ENCODE measurements at places on chromosomes 6 and 20.
A peak's percentile ranks its signal among the peaks of the same experiment; 100 is the strongest.

DNA sequence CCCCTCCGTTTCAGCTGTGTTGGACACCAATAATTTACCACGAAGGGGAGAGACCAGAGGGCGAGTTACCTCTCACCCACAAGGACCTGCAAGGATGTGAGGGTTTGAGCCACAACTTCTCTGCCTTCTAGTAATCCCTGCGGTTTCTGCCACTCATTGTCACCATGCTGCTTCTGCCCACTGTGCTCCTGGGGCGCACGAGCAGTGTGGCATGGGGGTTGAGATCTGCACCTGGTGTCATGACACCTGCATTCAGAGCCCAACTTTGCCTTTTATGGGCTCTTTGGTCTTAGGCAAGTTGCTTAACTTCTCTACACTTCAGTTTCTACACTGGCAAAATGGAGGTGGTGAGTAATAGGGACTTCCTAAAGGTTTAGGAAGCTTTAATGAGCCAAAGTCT, 84.9 kb downstream of the SOBP start:
- DNase-seq: no peak

DNA sequence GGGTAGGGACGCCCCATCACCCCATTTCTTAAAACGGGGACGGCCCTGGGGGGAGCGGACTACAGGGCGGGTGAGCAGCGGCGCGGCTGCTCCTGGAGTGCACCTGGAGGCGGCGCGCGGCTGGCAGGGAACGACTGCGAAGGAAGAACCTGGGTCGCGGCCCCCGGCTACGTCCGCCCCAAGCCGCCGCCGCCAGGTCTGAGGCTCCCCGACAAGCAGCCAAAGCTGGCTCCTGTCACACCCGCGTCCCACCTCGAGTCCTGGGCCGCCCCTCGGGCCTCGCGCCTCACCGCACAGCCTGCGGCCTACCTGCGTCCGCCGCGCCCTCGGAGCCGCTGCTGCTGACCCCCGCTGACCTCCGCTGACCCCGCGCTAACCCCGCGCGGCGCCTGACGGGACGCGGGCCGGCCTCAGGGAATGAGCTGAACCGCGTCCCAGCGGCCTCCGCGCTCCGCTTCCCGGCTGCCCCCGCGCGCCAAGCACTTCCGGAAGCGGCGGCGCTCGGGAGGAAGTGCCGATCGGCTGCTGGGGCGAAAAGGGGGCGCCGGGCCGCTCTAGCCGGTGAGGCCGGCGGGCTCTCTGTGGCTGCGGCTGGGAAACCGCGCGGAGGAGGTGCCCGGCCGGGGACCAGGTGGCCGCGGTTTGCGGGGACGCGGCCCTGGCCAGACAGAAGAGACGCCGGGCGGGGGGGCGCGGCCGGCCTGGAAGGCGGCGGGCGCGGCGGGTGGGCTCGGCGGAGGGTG, at the start of the genes ARFRP1 and ZGPAT:
TSS of gene ARFRP1 (minus strand) at position 419 of the 743 bp plus-strand sequence. CDS start 885 bp downstream, outside the sequence.
TSS of gene ZGPAT (plus strand) at position 482 of the 743 bp plus-strand sequence. CDS start 542 bp downstream, outside the sequence.
- no peak for DNase-seq

DNA sequence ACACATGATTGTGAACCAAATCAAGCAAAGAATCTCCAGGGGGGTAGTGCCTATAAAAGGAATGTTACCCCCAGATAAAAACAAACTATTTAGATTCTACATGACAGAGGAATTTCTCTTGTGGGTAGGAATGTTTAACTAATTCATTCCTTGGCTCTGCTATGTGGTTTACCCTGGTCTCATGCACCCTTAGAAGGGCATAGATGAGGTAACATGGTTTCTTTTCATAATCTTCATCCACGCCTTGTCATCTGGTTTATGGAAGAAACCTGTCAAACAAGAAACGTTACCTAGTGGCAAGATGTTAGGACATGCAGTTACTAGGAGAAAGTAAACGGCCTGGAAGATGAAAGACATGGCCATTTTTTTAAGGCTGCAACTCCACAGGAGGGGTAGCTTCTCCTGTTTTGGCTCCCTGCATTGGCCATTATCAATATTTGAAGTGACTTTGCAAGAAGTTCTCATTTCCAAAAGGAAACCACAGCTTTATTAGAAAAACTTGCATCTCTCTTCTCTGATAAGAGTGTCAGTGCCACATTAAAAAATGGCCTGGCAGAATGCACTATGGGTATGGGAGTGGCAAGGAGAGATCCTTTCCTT, 45.5 kb downstream of the STX11 start:
- DNase-seq: no peak

- peak; percentile 26 for DNase-seq
Observed at GRCh38 chr6:47278545-47278944, 31.2 kb downstream of the TNFRSF21 start.

GRCh38 chr20:54456423-54456822, 19.0 kb upstream of the DOK5 start:
- DNase-seq: no peak

DNA sequence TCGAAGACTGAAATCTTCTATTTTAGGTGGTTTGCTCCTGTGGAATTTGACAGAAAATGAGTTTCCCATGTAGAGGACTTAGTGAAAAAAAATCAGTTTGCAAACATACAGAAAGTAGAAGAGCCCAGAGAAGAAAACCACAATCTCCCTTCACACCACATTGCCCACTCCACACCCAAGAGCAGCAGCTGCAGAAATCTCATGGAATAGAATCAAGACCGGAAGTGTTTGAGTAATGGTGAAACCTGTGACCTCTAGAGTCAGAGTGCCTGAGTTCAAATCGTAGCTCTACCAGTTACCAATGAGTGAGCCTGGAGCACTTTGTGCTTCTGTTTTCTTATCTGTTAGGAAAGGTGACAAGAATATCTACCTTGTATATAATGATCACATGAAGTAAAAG, 4.6 kb downstream of the SIRPG start:
- no peak for DNase-seq

DNA sequence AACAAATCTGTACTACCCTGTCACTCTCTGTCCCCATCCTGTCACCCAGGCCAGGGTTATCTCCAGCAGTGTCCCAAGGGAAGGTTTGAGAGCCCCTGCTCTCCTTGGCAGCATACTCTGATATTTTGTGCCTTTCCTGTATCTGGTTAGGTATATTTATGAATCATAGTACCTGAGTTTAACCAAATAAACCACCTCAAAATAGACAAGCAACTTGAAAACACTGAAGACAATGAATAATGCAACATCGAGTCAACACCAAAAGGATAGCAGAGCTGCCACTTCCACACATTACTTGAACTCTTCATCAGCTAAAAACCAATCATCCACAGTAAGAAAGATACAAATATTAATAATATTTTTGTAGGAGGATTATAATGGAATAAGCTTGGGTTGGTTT, 142.6 kb upstream of the TAB2 start:
- DNase-seq: no peak

DNA sequence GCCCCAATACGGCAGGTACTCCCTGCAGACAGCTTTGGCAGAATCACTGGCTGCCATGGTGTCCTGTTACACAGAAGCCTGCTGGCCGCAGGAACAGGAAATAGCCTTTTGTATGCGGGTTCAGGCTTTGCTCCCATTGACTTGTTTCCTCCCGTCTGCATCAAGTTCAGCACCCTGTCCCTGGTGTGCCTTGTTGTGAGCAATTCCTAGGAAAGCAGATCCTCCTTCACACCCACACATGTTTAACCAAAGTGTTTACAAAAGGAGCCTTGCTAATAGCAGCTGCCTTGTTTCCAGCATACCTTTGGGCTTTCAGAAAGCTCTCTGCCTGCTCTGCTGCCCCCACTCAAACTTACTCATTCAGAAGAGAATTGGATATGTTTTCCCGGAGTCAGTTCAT, 127.2 kb upstream of the SUPT3H start:
- DNase-seq: peak; percentile 15

DNA sequence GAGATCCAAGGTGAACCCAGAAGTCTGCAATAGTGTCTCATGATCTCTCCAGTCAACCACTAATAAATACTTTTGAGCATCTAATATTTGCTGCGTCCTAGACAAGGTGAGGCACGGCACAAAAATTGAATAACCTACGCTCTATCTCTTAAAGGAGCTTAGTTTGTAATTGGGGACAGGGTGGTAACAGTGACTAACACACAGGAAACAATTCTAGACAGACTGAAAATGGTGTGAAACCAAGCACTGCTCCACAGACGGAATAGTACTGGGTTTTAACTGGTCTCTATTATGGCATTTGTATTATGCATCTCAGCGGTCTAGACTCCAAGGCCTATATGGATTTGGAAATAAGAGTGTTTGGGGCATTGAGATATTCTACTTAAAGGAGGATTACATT, 120.1 kb downstream of the CLIC5 start:
- no peak for DNase-seq

GRCh38 chr20:45218124-45218523, 3.0 kb upstream of the SEMG2 start:
- no peak for DNase-seq

All from brain pericyte (primary cell).